Tibial artery (tissue), 4 donors: ENCODE measurements at places on chromosomes 11 and 22.

DNA sequence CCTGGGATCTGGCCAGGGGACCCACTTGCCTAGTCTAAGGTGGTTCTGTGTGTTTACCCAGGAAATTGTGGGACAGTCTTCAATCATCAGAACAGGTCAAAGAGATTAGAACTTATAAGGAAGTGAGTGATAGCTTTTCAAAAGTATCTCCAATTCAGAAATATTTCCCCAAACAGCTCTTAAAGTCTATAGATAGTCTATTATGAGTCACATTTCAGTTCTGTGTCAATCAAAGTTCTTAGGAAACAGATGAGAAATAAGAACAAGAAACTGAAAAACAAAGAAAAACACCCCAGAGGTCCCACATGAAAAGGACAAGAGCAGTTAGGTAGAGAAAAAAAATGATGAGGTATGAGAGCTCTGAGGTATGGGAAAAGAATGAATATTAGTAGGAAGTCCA lies 381.4 kb upstream of the MPPED2 start:
- H3K27me3 ChIP-seq, result no peaks in the 10 kb centered on the region
- DNase-seq, result no peak
- H3K4me3 ChIP-seq, result no peak overlapping the region
- H3K27ac ChIP-seq, result no peak overlapping the region
- H3K4me1 ChIP-seq, result no peaks in the 10 kb centered on the region

- no peaks in the 10 kb centered on the region for H3K36me3 ChIP-seq
- peaks cover 7% of the 10 kb centered on the region for H3K27me3 ChIP-seq
- no peak for DNase-seq
- no peak overlapping the region for H3K4me3 ChIP-seq
These were observed 16.0 kb upstream of the SMIM35 start for GRCh38 chr11:118102721-118103261.

DNA sequence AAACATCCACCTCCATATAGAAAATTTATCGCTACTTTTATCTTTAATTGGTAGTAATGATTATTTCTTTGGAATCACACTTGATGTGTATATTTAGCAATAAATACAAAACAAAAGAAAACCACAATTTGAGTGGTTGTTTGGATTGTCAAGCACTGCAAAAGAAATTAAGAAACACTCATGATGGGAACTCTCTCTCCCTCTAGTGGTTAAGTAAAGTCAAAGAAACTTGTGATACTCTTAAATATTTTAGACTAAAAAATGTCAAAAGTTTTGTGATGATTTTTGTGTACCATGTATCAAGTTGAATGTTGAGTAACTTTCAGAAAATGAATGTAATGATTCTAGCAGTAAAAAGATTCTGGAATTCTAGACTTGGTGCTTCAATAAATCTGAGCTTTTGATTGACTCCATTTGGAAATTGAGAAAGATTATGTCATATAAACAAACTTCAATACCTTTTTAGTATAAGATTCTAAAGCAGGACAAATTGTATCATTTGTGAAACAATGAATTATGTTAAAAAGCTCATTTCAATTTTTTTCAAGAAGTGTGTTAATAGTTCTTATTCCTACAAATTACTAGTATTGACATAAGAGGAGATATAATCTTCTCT lies 20.8 kb downstream of the MUC15 start:
- DNase-seq, result no peak
- H3K4me1 ChIP-seq, result no peaks in the 10 kb centered on the region
- H3K4me3 ChIP-seq, result no peak overlapping the region
- H3K27me3 ChIP-seq, result no peaks in the 10 kb centered on the region
- no peaks in the 10 kb centered on the region for H3K36me3 ChIP-seq

DNA sequence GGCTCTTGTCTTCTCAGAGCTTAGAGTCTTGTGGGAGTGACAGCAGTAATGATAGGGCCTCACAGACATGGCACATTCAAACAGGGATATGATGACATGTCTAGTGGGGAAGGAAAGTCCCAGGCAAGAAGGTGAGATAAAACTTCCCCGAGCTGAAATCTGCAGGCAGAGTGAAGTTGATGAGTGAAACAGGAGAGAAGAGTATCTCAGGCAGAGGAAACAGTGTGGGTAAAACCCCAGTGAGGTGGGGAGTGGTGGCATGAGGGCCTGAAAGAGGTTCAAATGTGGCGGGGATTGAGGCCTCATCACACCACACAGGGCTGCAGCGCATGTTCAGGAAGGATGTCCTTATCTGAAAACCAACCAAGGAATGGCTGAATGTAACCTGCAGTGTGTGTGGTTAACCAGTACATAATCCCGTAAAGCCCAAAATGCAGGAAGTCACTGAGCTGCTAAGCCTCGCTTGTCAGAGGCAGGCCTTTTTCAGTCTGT lies 153.8 kb upstream of the E2F8 start:
- no peak overlapping the region for H3K27ac ChIP-seq
- no peaks in the 10 kb centered on the region for H3K36me3 ChIP-seq
- H3K27me3 ChIP-seq, result no peaks in the 10 kb centered on the region
- H3K4me1 ChIP-seq, result no peaks in the 10 kb centered on the region

DNA sequence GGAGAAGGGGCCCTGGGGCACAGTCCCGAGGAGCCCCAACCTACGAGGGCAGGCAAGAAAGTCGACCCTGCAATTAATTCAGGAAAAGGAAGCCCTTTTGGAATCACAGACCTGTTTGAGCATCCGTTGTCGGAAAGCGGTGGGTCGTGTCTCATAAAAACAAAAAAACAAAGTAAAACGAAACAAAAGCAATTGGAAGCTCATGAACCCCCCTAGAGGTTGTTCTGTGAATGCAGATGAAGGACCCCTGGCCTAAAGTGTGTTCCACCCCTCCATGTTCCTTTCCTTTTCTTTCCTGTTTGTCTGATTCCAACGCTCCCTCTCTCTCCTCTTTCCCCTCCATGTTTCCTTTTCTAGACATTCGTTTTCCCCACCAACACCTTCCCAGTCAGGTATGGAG lies 203.7 kb downstream of the GRIK4 start:
- DNase-seq, result no peak
- H3K27ac ChIP-seq, result no peak overlapping the region
- no peak overlapping the region for H3K4me3 ChIP-seq
- no peaks in the 10 kb centered on the region for H3K36me3 ChIP-seq
- peaks cover 7% of the 10 kb centered on the region for H3K4me1 ChIP-seq

- no peaks in the 10 kb centered on the region for H3K36me3 ChIP-seq
- H3K4me3 ChIP-seq, result no peak overlapping the region
- DNase-seq, result no peak
- no peaks in the 10 kb centered on the region for H3K4me1 ChIP-seq
- no peak overlapping the region for H3K27ac ChIP-seq
- H3K27me3 ChIP-seq, result no peaks in the 10 kb centered on the region
These were observed 143.9 kb downstream of the INSC start for GRCh38 chr11:15258433-15259165.

DNA sequence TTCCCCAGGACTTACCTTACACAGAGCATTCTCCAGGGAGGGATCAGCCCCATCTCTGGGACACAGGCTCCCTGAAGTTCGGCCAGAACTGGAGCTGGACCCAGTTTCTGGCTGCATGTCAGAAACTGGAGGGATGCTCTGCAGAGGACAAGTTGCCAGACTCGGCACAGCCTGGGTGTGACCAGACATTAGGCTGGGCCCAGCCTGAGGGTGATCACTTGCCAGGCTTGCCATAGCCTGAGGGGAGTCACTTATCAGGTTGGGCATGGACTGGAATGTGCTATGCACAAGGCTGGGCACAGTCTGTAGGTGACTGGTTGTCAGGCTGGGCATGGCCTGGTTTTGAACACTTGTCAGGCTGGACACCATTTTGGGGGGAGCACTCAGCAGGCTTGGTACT lies 30.7 kb upstream of the STK33 start:
- no peak for DNase-seq
- H3K27ac ChIP-seq, result no peak overlapping the region
- no peaks in the 10 kb centered on the region for H3K4me1 ChIP-seq
- H3K27me3 ChIP-seq, result no peaks in the 10 kb centered on the region
- no peak overlapping the region for H3K4me3 ChIP-seq

DNA sequence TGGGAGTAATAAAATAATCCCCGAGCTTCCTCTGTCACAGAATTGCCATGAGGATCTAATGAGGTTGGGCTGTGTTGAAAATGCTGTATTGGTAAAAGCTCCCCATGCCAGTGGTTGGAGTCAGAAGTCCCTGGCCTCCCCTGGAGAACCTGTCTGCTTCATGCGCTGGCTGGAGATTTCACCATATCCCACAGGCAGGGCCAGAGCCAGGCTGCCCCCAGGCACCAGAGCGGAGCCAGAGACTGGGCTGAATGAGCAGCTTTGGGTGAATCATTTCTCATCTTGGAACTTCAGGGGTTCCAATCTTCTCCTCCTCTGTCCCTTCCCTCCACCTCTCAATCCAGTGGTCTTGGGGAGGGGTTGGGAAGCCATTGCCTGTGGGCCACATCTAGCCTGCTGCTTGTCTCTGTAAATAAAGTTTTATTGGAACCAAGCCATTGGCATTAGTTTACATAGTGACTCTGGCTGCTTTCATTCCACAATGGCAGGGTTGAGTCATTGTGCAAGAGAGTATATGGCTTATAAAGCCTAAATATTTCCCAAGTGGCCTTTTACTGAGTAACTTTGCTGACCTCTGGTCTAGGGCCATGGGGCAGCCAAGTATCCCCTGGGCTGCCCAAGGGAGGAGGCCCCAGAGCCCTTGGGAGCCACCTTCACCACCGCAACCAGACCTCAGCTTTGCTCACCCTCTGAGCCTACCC lies 35.2 kb downstream of the LRRC10B start:
- no peak overlapping the region for H3K4me3 ChIP-seq
- H3K36me3 ChIP-seq, result no peaks in the 10 kb centered on the region
- H3K4me1 ChIP-seq, result peaks cover 5% of the 10 kb centered on the region
- H3K27ac ChIP-seq, result no peak overlapping the region
- DNase-seq, result no peak
- peaks cover 74% of the 10 kb centered on the region for H3K27me3 ChIP-seq

GRCh38 chr11:17479284-17480214 lies 2.9 kb upstream of the ABCC8 start:
- H3K36me3 ChIP-seq, result no peaks in the 10 kb centered on the region
- DNase-seq, result no peak
- H3K27ac ChIP-seq, result no peak overlapping the region
- no peak overlapping the region for H3K4me3 ChIP-seq
- no peaks in the 10 kb centered on the region for H3K27me3 ChIP-seq

- DNase-seq, result no peak
- peaks cover 16% of the 10 kb centered on the region for H3K4me1 ChIP-seq
- no peak overlapping the region for H3K4me3 ChIP-seq
- H3K36me3 ChIP-seq, result no peaks in the 10 kb centered on the region
These were observed 164.5 kb downstream of the SOX6 start for GRCh38 chr11:16191868-16192240.

- no peak overlapping the region for H3K27ac ChIP-seq
- DNase-seq, result no peak
- no peaks in the 10 kb centered on the region for H3K4me1 ChIP-seq
- no peaks in the 10 kb centered on the region for H3K36me3 ChIP-seq
These were observed 18.6 kb upstream of the TMA7B start for GRCh38 chr22:39941601-39942000.

- peaks cover 60% of the 10 kb centered on the region for H3K36me3 ChIP-seq
- DNase-seq, result no peak
These were observed 5.5 kb downstream of the C11orf24 start for GRCh38 chr11:68266121-68266891.

DNA sequence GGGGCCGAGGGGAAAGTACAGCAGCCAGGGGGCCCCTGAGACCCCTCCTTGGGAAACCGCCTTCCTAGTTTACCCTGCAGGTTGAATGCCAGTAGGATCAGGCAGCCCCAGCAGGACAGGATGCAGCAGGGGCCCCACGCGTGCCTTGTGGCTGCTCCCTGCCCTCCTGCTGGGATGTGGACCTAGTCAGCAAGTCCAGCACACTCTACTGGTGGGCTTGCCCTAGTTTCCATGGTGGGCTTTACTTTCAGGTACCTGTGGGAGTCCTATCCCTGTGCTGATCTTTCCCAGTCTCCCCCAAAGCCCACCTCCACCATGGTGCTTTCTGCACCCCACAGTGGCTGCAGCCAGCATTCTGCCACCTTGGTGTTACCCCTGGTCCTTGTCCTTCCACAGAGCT lies 22.2 kb downstream of the SHISA8 start:
- H3K4me3 ChIP-seq, result no peak overlapping the region
- no peaks in the 10 kb centered on the region for H3K4me1 ChIP-seq
- H3K27ac ChIP-seq, result no peak overlapping the region

GRCh38 chr11:118662401-118663271 lies 16.8 kb downstream of the TREH start:
- H3K27ac ChIP-seq, result no peak overlapping the region
- peaks cover 7% of the 10 kb centered on the region for H3K27me3 ChIP-seq
- peaks cover 7% of the 10 kb centered on the region for H3K36me3 ChIP-seq

DNA sequence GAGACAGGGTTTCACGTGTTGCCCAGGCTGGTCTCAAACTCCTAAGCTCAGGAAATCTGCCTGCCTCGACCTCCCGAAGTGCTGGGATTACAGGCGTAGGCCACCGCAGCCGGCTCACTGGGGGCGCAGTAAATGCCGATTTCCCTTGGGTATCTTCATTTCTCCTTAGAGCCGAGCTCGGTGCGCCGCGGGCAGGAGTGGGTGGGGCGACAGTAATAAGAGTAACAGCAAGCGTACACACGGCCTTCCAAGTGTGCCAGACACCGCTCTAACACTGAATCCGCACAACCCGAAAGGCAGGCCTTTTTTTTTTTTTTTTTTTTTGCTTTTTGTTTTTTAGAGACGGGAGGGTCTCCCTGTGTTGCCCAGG lies 500 bp upstream of the ADSL start:
- H3K4me3 ChIP-seq, result peak overlapping the region; percentile 71
- H3K4me1 ChIP-seq, result peaks cover 23% of the 10 kb centered on the region
- peaks cover 22% of the 10 kb centered on the region for H3K36me3 ChIP-seq
- H3K27ac ChIP-seq, result peak overlapping the region; percentile 82
- H3K27me3 ChIP-seq, result no peaks in the 10 kb centered on the region

DNA sequence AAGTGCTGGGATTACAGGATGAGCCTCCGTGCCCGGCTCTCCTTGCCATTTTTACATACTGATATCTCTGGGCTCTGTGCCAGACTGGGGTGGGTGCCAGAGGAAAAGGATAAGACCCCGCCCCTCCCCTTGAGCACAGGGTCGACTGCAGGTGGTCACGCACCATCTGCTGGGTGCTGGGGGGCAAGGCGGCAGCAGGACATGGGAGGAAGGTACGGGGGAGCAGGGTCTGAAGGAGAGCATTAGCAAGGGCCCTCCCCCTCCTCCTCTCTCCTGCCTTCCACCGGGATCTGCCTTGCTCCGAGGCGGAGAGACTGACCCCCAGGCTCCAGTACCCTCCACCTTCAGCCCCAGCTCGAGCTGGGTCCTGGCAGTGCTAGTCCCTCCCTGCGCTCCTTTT lies 9.7 kb upstream of the PGA3 start:
- H3K4me1 ChIP-seq, result no peaks in the 10 kb centered on the region
- H3K36me3 ChIP-seq, result no peaks in the 10 kb centered on the region
- no peak overlapping the region for H3K27ac ChIP-seq
- H3K4me3 ChIP-seq, result no peak overlapping the region
- H3K27me3 ChIP-seq, result peaks cover 38% of the 10 kb centered on the region

DNA sequence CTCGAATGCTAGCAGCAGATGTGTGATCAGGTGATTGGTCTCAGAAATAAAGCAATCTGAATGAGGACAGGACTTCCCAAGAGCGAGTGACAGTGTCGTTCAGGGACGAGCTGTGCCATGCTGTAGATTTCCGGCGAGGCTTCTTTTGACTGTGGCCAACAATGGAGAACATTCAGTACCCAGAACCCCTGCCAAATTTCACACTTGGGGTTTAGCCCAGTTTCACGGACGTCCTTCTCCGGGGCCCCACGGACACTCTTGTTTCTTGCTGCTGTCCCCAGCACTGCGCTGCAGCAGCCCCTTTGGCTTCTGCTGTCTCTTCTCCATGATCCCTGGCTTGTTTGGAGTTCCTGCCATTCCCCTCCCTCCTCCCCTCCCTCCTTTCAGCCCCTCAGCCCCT lies 115.1 kb upstream of the GRAMD1B start:
- no peaks in the 10 kb centered on the region for H3K36me3 ChIP-seq
- no peak for DNase-seq
- no peak overlapping the region for H3K4me3 ChIP-seq
